ENCODE measurements at places on chromosomes 12 and 14. TPM values are rescaled to one million over a fixed set of nuclear protein-coding genes. Genes with fewer than 3 reads are reported as not detected.

The CPNE6 gene
- total RNA-seq = not detected

The CLEC6A gene
- total RNA-seq = not detected

The PPP4R4 gene
- total RNA-seq = 1.4 TPM

The XPOT gene
- total RNA-seq = 150 TPM

The KERA gene
- not detected for total RNA-seq

The ACSM4 gene
- not detected for total RNA-seq

The SINHCAF gene
- total RNA-seq = 9.8 TPM

The EML5 gene
- 0.13 TPM for total RNA-seq

The LMBR1L gene
- total RNA-seq = 42.7 TPM

The IL22 gene
- not detected for total RNA-seq

The SLC5A8 gene
- not detected for total RNA-seq

The DUSP16 gene
- total RNA-seq = 5.7 TPM

The RPS6KA5 gene
- 1.6 TPM for total RNA-seq

The BICD1 gene
- total RNA-seq = 21.4 TPM

The TSPAN8 gene
- total RNA-seq = 108 TPM

The ALX1 gene
- total RNA-seq = not detected

The C12orf43 gene
- 13.7 TPM for total RNA-seq

The SMIM41 gene
- total RNA-seq = 0.07 TPM

The PIGH gene
- total RNA-seq = 15.8 TPM

The ITGB7 gene
- total RNA-seq = 0.40 TPM

The LGMN gene
- total RNA-seq = 104 TPM

The ATG14 gene
- total RNA-seq = 17.5 TPM

The SDR9C7 gene
- not detected for total RNA-seq

The DDX54 gene
- 32.1 TPM for total RNA-seq

The ATP5F1B gene
- 387 TPM for total RNA-seq

The RIPK3 gene
- not detected for total RNA-seq

The TAMALIN gene
- total RNA-seq = 2.7 TPM

The CDKN3 gene
- total RNA-seq = 4.4 TPM

The GDF3 gene
- not detected for total RNA-seq

The SIX6 gene
- total RNA-seq = not detected
